Liver (tissue), 10 donors: ENCODE measurements at places on chromosomes 7 and 10. TPM values are rescaled to one million over a fixed set of nuclear protein-coding genes. Genes with fewer than 3 reads are reported as not detected.

BPGM gene
- polyA plus RNA-seq: 6.1 TPM

DNA sequence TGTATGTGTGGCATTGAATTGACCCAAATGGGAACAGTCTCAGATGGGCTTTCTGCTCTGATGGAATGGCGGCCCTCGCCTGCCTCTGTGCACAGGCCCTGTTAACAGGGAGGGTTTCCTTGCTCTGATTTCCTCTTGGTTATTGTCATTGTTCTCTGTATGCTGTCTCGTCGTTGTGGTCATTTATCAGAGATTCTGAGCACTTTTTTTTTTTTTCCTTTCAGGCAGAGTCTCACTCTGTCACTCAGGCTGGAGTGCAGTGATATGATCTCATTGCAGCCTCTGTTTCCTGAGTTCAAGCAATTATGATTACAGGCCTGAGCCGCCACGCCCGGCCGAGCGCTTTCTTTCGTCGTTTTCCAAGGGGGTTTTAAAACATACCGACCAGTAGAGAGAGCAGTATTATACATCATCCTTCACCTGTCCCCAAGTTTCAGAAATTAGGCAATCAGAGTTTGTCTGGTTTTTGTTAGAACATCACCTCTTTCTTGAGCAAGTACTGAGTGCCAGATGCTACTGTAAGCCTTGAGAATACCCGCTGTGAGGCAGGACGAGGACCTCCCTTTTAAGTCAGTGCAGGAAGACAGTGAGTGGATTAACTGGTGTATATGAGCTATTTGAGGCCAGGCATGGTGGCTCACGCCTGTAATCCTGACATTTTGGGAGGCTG, 6.5 kb downstream of the CHST12 start:
- no peak for DNase-seq

ENKUR gene
- 0.15 TPM for polyA plus RNA-seq

LGI1 gene
- 0.28 TPM for polyA plus RNA-seq

GRCh38 chr10:11909618-11910017, 86.5 kb downstream of the PROSER2 start:
- no peak for DNase-seq

DNA sequence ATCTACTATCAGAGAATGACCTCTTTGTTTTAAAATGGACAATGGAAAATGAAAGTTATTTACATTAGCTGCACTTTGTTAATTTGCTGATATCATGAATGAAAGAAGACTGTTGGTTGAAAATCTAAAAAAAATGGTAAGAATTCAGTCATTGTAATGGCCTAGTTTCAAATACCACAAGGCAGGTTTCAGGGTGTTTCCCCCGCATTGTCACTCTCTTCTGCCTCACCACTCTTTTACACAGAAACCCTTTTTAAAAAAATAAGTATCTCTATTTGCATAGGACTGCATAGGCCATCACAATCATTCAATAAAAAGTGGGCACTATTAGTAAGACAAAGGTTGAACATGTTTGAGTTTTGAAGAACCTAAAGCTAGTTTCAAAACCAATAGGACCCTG, 737.1 kb downstream of the INHBA start:
- no peak for DNase-seq

GIMAP4 gene
- polyA plus RNA-seq: 14.6 TPM

DNA sequence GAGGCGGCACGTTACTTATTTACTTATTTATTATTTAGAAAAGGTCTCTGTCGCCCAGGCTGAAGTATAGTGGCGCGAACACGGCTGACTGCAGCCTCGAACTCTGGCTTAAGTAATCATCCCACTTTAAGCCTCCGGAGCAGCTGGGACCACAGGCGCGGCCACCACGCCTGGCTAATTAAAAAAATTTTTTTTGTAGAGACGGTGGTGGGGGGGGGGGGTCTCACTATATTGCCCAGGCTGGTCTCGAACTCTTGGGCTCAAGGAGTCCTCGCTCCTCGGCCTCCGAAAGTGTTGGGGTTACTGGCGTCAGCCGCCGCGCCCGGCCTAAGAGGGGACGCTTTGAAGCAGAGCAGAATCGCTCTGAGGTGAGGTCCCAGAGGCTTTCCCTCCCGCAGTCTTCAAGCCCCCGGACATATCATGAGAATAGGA, 675 bp upstream of the FRAT2 start:
- no peak for DNase-seq

CACNA2D1 gene
- 0.42 TPM for polyA plus RNA-seq

GRCh38 chr10:108051218-108051617, 886.7 kb upstream of the SORCS1 start:
- no peak for DNase-seq

SLC26A5 gene
- polyA plus RNA-seq: 1.1 TPM

- no peak for DNase-seq
These were observed 148.6 kb downstream of the GRM3 start for GRCh38 chr7:86792260-86792659.

DNA sequence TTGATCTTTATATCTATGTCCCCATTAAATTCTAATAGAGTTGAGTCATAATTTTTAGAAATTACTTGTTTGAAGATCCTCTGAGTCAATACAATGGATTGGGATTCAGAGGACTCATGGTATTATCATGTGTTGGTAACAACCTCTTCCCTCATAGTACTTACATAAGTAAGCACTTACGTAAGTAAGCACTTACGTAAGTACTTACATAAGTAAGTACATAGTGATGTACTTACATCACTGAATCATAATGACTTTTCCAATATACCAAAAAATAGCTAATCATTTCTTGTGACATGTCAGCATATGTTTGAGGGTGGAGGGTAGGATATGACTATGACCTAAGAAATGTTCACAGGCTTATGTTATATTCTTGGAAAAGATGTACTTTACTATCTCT, 740.5 kb downstream of the SORCS1 start:
- DNase-seq: no peak

GRCh38 chr10:70809726-70810125, 6.0 kb upstream of the SGPL1 start:
- no peak for DNase-seq

SPDYE11 gene
- polyA plus RNA-seq: not detected

GRCh38 chr10:49285232-49285631, 13.7 kb upstream of the C10orf71 start:
- DNase-seq: no peak

DNA sequence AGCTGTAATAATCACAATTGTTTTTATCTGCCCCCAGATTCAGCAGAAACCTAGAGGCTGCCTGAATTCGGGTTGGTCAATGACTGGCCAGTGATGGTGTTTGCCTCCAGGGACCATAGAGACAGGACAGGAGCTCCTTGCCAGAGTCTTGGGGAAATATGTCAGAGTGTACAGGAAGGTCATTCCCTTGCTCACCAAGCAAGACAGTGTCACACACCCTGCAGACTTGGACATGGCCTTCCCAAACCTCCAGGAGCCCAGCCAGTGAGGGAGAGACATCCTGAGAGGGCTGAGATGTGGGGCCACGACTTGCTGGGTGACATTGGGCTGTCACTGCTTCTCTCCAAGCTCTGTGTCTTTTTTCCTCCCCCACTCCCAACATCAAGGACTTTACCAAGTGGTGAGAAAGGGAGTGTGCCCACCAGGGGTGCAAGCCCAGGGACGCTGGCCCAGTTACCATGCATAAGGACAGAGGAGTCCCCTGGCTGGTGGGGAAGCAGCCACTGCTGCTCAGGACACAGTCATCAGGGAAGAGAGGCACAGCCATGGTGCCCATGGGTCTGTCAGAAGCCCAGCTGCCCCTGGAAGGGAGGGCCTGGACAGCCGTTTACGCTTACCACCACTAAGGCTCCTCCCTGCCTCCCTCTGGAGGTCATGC, 25.3 kb upstream of the C10orf53 start:
- DNase-seq: no peak

NKX2-3 gene
- polyA plus RNA-seq: 0.06 TPM

- no peak for DNase-seq
These were observed 265.4 kb upstream of the NFE2L3 start for GRCh38 chr7:25886387-25887240.

DNA sequence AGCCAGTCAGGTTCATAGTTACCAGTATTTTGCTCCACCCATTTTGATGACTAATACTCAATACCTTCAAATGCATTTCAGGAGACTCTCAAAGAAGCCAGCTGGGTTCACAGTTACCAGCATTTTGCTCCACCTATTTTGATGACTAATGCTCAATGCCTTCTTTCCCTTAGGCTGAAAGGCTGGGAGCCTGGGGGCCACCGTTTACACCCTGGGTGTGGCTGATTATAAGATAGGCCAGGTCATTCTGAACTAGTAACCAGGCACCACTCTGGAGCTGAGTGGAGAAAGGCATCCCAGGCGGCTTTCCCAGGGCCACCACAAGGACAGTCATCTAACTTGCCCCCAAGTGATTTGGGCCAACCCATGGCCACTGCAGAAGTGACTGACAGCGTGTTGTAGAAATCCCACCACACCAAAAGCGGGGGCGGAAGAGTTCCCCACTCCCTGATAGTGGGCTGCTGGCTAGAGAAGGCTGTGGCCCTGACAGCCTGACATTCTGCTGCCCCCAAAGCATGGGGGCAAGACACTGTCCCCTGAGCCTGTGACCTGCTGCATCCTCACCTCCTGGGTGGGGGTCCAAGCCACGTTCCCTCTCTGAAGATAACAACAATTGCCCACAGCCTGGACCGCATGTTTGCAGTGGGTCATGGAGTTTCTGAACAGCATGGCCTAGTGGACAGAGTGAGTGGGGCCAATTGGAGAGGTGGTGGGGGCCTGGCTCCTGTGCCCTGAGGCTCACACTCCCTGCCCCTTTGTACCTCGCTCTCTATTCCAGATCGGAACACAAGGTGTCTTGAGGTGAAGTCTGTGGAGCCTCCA, 23.0 kb upstream of the ZNF488 start:
- no peak for DNase-seq

GRCh38 chr10:88802523-88803285, at the start of gene LIPM:
Gene LIPM (plus strand): TSS chr10:88802730. CDS start chr10:88802897, 167 bp downstream.
- no peak for DNase-seq

GRCh38 chr7:154836021-154836448, 166.9 kb downstream of the PAXIP1 start:
- no peak for DNase-seq

- DNase-seq: no peak
These were observed 131.2 kb downstream of the DGKI start for GRCh38 chr7:137715533-137715932.

NPY4R gene
- polyA plus RNA-seq: not detected

- no peak for DNase-seq
These were observed 266.0 kb downstream of the MAD1L1 start for GRCh38 chr7:1966631-1967200.

R3HCC1L gene
- 3.2 TPM for polyA plus RNA-seq

GRCh38 chr10:15515202-15515601, 144.1 kb upstream of the FAM171A1 start:
- DNase-seq: no peak

GRCh38 chr10:103696411-103697145, 158.8 kb downstream of the SH3PXD2A start:
- no peak for DNase-seq

GRCh38 chr7:113371416-113372043, 253.2 kb upstream of the SMIM30 start:
- no peak for DNase-seq

SPDYE1 gene
- polyA plus RNA-seq: 0.71 TPM

DNA sequence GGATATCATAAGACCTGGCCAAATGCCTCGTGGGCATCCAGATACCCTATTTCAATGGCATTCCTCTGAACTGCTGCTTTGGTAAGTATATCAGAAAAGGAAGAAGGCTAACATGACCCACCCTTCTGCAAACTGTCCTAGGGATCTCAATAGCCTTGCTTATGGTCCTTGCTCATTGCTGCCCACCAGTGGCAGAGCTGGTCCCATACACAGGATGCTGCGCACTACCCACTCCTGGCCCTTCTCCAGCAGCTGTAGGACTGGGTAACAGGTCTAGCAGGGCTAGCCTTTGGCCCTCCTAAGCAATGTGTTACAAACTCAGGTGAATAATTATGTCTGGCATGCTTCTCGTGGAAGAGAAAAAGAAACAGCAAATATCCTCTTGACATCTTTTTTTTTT, 72.5 kb downstream of the C10orf90 start:
- DNase-seq: peak; percentile 50

DNA sequence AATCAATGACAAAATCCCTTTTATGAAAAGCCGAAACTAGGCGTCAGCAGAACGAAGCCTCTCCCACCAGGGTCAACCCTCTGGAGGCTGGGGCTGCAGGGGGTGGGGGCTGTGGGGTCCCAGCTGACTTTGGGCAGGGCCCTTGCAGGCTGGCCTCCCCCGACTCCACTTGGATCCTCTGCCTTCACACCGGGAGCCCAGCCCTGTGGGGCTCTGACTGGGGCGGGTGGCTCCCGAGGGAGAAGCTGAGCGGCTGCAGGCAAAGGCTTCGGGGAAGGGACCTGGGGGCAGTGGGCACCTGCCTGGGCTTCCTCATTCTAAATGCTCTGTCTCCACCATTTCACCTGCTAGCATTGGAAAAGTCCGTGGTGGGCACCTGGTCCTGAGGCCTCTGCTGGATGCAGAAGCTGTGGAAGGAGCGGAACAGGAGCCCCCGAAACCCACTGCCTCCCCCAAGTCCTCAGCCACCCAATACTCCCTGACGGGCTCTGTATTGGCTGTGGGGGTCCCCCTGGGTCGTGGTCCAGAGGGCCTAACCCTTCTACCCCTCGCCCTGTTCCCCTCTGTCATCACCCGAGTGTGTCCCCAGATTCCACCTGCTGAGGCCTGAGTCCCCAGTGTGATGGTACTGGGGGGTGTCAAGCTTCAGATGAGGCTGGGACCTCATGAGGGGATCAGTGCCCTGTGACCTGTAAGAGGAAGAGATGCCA, 108.6 kb downstream of the DNAJB6 start:
- no peak for DNase-seq

- DNase-seq: no peak
These were observed 205.9 kb downstream of the MBL2 start for GRCh38 chr10:52566471-52567246.

SLC26A3 gene
- polyA plus RNA-seq: 0.49 TPM

GRCh38 chr7:672891-673290, 53.6 kb upstream of the DNAAF5 start:
- DNase-seq: no peak

DNA sequence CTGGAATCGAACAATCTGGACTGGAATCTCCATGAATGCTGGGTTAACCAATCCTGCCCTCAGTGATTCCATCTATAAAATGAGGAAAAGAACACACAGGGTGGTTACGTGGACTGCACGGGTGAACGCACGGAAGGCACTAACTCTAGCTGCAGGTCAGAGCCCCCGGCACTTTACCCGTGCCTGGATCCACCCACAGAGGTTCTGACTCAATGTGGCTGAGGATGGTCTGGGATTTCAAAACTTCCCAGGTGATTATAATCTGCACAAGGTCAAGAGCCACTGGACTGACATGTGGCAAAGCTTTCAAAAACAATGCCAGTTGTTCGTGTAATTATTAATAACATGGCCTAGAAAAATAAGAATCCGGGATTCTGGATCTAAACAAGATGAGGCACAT, 29.2 kb downstream of the KIAA1549 start:
- no peak for DNase-seq
